ENCODE measurements at places on chromosomes 3 and 15.

DNA sequence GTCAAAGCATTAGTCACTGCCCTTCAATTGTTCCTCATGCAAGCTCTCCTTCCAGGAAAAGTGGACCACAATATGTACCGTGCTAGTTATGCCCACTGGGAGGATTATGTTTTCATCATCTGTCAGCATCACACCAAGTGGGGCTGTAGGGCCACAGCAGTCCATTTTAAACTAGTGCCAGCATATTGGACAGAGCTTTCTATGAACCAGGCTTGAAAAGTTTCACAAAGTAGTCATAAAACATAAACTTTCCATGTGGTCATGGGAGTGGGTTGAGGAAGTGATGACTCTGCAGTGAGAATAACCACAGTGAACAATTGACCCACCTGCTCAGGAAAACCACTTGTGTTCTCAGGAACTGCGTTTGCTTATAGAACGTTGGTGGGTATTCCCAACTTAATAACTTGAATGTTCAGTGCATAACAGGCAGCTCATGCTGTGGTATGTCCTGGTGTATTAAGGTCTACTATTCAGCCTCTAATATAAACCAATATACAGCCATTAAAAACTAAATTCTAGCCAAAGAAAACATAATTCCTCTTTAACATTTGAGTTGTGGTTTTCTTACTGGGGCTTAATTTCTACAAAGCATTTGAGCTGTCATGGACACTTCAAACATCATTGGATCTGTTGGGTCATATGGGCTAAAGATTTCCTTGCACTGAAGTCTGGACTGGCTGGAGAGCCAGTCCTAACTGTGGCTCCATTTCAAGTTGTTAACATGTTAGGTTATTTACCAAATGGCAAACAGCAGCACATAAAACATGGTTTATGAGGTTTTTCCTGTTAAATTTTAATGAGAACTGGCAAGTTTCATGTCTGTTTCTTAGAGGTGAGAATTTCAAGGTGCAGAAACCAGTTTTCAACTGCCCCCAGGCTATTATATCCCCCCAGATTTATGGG is 274.1 kb downstream of the OTOL1 start:
- DNase-seq: no peak

DNA sequence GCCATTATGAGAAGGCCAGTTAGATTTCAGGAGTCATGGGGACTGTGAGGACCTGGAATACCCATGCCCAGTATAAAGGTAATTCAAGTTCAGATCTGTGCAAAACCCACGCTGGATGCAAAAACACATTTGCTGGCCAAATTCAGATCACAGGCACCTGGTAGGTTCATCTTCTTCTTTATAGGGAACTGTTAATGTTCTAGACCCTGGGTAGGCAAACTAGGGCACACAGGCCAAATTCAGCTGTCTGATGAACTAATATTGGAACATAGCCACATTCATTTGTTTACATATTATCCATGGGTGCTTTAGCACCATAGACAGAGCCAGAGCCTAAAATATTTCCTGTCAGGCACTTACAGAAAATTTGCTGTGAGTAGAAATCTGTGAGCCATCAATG is 241.4 kb downstream of the PTPRG start:
- no peak for DNase-seq

GRCh38 chr3:8841472-8841871 is 72.1 kb upstream of the OXTR start:
- DNase-seq: no peak

- DNase-seq: no peak
Measured at GRCh38 chr3:32237670-32238452, 619 bp upstream of the CMTM8 start.

GRCh38 chr3:141564241-141564640 is 77.4 kb downstream of the RASA2 start:
- DNase-seq: no peak

DNA sequence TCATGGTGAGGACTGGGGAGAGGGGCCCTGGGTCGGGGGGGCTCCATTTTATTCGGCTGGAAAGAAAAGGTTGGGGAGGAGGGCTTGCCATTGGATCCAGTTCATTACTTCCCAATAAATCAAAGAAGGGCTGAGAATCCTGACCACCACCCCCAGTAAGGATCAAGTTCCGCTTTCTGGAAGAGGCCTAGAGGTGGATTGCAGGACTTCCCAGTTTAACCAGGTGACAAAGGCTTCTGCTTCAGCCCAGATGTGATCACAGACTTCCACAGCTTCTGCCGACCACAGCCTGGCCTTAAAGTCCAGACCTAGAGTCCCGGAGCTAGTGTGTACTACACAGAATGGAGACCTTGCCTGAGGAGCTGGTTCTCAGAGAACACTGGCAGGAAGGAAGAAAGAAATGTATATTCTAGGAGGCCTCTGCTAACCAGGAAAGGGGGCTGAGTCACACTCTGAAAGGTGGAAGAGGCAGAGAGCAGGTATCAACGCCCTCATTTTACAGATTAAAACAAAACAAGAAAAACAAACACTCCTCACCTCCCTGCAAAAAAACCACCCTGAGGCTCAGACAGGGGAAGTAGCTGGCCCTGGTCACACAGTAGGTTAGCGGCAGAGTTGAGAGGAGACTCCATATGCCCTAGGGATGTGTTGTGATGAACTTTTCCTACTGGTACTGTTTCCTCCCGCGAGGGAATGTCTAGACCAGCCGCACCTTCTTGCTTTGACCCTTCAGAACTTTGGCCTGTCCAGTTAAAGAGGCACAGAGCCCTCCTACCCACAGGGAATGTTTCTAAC is 1.1 kb upstream of the CEMIP start:
- DNase-seq: no peak

DNA sequence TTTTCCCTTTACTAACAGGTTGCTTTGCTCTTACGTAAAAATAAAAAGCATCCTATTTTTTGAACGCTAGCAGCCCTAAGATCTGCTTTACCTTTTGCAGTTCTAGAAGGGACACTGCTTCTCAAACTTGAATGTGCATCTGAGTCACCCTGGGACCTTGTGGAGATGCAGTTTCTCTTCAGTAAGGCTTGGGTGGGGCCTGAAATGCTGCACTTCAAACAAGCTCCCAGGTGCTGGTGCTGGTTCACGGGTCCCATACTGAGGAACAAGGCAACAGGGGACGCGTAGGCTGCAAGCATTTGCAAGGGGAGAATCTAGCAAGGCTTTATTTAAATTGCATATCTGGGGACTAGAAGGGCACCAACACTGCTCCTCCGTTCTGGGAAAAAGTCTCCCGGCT is 30.0 kb downstream of the MB21D2 start:
- DNase-seq: no peak

- no peak for DNase-seq
Measured at GRCh38 chr3:140375002-140375401, 302.9 kb upstream of the TRIM42 start.

DNA sequence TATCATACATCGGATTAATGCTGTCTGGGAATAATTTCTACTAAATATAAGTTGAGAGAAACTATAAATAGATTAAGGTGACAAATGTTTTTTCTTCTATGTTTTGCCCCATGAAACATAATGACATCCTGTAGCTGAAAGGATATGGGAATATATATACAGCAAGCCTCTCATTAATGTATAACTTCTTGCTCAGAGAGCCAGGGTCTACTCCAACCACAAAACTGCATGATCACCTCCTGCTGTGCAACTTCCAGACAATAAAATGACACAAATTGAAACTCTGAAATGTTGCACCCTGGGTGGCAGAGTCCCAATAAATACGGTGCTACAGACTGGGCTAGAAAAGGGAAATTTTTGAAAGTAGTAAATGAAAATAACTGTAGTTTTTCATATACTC is 571.9 kb upstream of the CBLB start:
- DNase-seq: no peak

GRCh38 chr15:75666823-75667501 is 19.2 kb downstream of the SNX33 start:
- no peak for DNase-seq

- DNase-seq: no peak
Measured at GRCh38 chr3:109125902-109126301, 8.0 kb upstream of the MORC1 start.

DNA sequence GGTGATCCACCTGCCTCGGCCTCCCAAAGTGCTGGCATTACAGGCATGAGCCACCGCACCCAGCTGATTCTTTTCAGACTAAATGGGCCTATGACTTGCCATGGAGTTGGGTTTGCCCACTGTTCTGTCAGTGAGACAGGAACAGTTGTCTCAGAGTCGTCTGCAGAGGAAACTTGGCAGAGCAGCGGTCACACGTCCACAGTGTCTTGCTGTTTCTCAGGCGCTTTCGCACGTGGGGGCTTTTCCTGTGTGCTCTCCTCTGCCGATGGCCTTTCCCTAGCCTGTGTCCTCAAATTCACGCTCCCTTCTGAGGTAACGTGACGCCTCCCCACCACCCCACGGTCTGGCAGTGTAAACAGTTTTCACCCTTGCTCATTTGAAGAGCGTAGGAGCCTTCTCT is 11.3 kb downstream of the TMEM44 start:
- DNase-seq: no peak

DNA sequence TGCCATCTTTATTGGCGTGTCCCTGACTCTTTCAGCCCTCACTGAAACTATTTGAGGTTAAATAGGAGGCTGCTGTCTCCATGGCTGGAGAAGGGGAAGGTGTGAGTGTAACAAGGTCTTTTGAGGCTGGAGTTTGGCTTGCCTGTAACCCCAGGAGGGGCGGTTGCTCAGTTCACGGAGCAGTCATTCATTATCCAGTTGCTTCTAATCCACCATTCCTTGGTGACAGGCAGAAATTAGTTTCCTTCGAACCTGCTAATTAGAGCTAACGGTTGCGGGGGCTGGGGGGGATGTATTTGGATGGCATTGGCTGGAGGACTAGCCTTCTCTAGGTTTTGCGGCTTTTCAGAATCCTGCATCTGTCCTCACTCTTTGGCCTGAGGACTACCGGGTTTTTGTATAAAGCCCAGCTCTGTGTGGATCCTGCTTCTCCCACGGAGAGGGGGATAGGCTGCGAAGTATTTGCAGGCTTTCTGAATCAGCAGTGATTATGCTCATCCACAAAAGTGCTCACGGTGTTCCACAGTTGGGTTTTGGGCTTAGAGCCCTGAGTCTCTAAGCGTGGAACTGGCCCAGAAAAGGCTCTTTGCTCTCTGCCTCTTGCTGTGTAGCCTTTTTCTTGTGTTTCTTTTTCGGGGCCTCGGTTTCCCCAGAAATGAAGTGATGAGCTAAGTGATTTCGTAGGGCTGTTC is 18.6 kb downstream of the FGD5 start:
- no peak for DNase-seq

DNA sequence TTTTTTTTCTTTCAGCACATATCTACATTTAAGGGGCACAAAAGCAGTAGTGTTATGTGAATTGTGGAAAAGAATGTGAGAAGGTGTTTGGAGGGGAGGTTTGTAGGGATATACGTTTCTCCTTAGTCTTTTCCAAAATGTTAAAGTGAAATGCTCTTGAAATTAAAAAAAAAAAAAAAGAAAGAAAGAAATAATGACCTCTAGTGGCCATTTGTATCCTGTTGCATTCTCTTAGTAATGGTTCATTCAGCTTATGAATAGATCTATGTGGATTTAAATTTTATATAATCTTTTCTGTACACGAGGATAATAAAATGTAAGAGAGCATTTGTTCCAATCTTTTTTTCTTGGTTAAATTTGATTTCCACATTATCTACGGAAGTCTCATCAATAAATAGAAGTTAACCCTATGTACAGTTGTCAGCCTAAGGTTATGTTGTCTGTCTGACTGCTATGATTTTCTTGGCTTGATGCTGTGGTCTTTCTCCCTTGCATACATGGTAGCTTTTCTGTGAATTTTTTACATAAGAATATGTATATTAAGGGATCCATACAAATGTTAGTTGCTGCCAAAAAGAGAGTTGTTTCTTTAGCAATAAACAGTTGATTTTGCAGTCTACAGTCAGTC is 1.7 kb downstream of the P2RY13 start:
- DNase-seq: no peak

DNA sequence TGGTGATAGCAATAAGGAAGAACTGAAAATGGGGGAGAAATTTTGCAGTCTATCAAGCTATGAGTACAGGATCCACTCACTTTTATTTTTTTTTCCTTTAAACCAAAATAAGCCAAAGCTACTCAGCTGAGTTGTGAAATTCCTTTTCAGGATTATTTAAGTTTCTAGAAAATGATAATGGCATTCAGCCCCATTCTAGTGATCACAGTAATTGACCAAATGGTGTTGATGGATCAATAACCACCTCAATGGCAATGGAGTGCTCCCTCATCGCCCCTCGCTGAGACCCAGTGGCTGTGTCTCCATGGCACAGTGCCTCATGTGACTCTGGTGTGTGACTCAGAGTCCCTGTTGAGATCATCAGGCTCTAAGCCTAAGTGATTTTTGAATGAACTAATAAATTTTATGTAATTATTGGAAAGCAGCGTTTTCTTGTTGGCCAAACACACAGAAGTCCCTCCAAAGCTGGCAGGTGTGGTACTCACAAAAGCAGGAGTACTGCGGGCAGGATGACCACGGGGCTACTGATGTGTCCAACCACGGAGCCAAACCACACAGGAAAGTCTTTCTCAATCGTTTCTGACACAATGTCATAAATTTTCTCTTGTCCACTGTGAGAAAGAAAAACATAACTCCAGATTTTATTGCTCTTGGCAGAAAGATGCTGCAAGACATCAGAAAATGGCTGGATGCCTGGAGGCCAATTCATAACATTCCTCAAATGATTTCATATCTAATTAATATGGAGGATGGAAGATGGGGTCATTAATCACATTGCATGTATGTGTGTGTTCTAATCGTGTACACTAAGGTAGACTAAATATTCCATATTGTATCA is 14.4 kb upstream of the STARD5 start:
- no peak for DNase-seq

DNA sequence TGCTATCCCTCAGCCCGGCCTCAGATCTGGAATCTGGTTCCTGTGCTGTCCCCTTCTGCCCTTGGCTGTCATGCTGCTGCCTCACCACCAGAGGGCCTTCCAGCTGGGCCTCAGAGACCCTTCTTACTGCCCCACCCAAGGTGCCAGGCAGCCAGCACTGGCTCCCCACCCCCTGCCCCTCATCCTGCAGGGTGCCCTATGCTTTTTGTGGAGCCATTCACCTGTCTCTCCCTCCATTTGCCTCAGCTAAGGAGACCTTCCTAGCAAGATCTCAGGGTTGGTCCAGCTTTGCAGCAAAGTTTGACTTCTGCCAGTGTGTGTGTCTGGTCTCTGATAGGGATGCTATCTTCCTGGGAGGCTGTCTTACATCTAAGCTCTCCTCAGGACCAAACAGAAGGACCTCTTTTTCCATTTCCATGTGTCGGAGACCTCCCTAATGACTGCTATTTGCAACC is 1.9 kb upstream of the VWA5B2 start:
- DNase-seq: peak; percentile 53

DNA sequence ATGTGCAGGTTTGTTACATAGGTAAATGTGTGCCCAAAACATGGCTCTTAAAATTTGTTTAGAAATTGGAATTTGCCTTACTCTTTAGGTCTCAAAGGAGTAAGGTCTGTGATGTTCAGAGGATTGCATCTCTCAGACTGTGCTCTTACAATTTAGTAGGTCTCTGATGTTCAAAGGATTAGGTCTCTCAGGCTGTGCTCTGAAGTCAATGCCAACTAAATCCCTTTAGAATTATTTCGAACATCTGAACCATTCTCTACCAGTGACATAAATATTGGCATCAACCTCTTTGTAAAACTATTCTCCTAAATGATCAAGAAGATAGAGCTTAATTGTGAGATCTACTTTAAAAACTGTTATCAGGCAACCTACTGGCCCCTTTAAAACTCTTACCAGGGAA is at the start of gene OR5K1:
TSS of gene OR5K1 (plus strand) at position 301 of the 400 bp plus-strand sequence. CDS start 6,376 bp downstream, outside the sequence.
- DNase-seq: no peak

- no peak for DNase-seq
Measured at GRCh38 chr3:75220932-75221331, 443.2 kb upstream of the FRG2C start.

GRCh38 chr15:64749999-64750657 is 25.3 kb downstream of the RBPMS2 start:
- no peak for DNase-seq

Data from activated naive CD4-positive, alpha-beta T cell treated with Interleukin-2 at 50 U/mL for 16 hours (primary cell).